Stimulated activated CD8-positive, alpha-beta memory T cell treated with anti-CD3 and anti-CD28 coated beads, Interleukin-2, amount 100 ng/mL, for 1 hour (primary cell): ENCODE measurements at places on chromosomes 11 and 22.

GRCh38 chr11:58963551-58964104 is 24.3 kb downstream of the GLYATL1 start:
- no peak for DNase-seq

DNA sequence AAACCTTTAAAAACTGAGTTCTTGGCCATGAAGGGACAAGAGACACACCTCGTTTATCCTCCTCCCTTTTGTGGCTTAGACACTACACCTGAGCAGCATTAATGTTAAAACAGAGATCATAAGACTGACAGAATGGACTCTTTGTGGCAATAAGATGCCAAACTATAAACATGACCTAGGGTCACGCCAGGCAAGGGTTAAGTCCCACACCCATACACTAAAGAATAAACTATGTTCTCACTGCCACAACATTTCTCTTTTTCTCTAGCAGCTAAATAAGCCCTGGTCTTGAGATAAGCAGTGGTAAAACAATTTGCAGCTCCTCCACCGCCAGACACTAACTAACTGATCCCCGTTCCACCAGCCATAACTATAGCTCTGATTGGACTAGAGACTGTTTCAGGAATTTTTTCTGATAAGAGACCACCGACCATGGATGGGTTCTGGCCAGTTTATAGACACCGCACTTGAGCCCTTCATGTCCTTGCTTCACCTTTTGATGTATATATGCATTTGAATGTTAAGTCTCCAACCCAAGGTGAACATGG is 4.9 kb upstream of the SLCO2B1 start:
- no peak for DNase-seq

GRCh38 chr11:16410479-16410878 is 54.1 kb upstream of the SOX6 start:
- no peak for DNase-seq

GRCh38 chr11:31030138-31030792 is 339.3 kb downstream of the DCDC1 start:
- no peak for DNase-seq

GRCh38 chr11:82038154-82038553 is 695.5 kb downstream of the FAM181B start:
- no peak for DNase-seq

- no peak for DNase-seq
Measured at GRCh38 chr11:125343718-125344131, 152.3 kb downstream of the FEZ1 start.

GRCh38 chr22:26545385-26545784 is 33.1 kb upstream of the TFIP11 start:
- no peak for DNase-seq

GRCh38 chr11:119511614-119512306 is 88.8 kb upstream of the THY1 start:
- no peak for DNase-seq

- no peak for DNase-seq
Measured at GRCh38 chr11:83836883-83837654, 550.9 kb upstream of the CCDC90B start.

DNA sequence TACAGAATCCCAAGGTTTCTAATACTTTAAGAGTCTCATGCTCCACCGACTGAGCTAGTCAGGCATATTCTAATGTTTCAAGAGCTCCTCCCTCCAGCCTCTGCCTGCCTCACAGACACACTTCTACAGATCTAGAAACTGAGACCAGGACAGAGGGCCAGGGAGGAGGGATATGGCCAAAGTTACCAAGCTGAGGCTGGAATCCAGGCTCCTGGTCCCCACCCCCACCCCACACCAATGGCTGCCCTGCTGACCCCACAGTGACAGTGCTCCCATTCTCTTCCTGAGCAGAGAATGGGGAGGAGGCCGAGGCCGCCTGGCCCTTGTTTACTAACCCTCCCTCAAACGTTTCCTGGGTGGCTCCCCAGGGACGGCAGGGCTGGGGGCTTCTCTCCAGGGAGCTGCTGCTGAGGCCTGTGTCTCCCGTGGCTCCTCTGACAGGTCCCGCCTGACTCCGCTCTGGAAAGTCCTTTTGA is 2.2 kb downstream of the PLEKHB1 start:
- DNase-seq: no peak

- no peak for DNase-seq
Measured at GRCh38 chr11:130774703-130775102, 141.6 kb downstream of the SNX19 start.

DNA sequence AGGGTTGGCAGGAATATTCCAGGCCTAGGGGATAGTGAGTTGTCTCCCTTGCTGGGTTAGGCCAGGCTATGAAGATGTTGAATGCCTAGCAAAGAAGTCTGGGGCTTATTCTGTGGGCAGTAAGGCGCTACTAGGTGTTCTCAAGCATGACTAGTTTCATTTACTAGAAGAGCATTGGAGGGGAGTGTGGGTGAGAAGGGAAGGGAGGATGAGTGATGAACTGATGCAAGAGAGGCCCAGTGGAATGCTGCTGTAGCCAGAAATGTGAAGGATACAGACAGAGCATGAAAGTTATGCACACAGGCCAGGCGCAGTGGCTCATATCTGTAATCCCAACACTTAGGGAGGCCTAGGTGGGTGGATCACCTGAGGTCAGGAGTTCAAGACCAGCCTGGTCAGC is 33.5 kb downstream of the POU2F3 start:
- DNase-seq: no peak

- no peak for DNase-seq
Measured at GRCh38 chr11:73951797-73952196, 971 bp downstream of the DNAJB13 start.

DNA sequence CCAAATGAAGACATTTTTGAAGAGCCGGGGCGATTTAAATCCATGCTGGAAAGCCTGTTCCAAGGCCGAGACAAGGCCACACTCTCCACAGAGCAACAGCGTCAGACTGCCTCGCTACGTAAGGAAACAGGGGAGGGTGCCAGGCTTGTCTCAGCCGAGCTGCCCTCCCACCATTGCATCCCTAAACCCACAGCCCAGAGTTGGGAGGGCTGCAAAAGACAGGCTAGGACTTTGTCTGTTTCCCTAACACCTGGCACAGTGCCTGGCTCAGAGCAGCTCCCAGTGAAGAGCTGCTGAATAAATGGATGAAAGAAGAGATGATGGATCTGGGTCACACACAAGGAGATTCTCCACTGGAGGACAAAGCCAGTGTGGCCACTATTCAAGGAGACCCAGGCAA is 51.3 kb upstream of the SCUBE2 start:
- no peak for DNase-seq

- DNase-seq: no peak
Measured at GRCh38 chr22:42656578-42656977, 7.4 kb upstream of the CYB5R3 start.

DNA sequence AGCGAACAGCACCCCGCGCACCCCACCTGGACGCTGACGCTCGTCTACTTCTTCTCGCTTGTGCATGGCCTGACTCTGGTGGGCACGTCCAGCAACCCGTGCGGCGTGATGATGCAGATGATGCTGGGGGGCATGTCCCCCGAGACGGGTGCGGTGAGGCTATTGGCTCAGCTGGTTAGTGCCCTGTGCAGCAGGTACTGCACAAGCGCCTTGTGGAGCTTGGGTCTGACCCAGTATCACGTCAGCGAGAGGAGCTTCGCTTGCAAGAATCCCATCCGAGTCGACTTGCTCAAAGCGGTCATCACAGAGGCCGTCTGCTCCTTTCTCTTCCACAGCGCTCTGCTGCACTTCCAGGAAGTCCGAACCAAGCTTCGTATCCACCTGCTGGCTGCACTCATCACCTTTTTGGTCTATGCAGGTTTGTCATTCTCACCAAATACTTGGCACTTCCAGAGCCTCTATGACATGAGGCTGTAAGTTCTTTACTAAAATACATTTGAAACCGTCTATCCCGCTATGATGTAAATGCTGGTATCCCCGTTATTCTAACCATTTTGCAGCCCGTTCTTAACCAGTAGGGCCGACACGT is 535 bp downstream of the AQP11 start:
- no peak for DNase-seq

DNA sequence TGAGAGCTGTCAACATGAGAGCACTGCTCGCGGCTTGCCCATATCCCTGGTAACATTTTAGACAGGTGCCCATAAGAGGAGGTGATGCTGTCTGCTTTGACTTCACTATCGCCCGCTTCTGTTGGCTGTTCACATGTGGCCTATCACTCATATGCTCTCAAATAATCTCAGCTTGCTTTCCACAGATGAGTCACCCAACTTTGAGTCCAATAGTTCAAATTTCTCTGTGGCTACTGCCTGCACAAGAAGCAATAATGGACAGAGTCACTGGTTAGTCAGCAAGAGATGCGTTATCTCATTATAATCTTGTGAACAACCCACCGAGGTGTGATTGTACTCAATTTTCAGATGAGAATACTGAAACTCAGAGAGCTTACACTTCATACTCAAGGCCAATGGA is 1714.1 kb downstream of the LRRC4C start:
- no peak for DNase-seq

GRCh38 chr11:10506008-10506370 is 35.0 kb downstream of the RNF141 start:
- DNase-seq: no peak

DNA sequence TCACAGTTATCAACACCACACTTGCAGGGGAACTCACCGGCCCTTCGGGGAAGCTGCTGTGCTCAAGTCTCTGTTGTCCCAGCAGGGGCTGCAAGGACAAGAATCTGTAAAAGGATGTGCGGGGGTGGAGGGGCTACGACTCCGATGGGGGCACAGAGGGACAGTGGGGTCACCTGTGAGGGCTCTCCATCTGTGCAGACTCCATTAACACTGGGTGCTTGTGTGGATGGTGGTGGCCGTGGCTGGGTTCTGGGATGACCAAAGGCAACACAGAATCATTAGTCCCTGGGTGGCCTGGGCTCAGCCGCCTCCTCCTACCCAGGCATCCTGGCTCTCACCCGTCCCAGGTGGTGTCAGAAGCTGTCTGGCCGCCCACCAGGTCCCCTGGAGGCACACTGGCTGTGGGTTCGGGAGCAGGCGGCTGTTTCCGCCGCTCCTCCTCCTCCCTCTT is 10.2 kb upstream of the RBM4B start:
- no peak for DNase-seq

- DNase-seq: no peak
Measured at GRCh38 chr11:33006010-33006409, 9.7 kb upstream of the DEPDC7 start.

DNA sequence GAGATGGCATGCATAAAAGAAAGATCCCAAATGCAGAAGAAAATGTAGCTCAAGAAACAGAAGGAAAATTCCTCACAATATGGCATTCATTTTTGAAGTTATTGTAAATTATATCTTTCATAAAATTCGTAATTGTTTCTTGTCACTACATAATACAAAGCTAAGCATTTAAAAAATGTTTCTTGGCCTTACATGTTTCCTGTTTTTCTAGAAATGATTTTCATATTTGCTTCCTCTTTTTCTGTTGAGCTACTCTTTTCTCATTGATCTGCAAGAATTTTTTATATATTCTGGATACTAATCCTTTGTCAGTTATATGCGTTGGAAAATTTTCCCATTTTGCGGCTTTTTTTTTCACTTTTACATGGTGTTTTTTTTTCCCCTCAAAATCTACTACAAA is 48.0 kb downstream of the ENTHD1 start:
- no peak for DNase-seq

GRCh38 chr11:82872377-82873150 is 27.7 kb downstream of the PRCP start:
- no peak for DNase-seq

- DNase-seq: no peak
Measured at GRCh38 chr11:58958500-58958899, 19.2 kb downstream of the GLYATL1 start.

GRCh38 chr11:20000351-20001134 is 159.7 kb downstream of the DBX1 start:
- no peak for DNase-seq

GRCh38 chr11:7449211-7449840 is 36.0 kb upstream of the OLFML1 start:
- no peak for DNase-seq

GRCh38 chr11:24198481-24198880 is 298.4 kb upstream of the LUZP2 start:
- no peak for DNase-seq

DNA sequence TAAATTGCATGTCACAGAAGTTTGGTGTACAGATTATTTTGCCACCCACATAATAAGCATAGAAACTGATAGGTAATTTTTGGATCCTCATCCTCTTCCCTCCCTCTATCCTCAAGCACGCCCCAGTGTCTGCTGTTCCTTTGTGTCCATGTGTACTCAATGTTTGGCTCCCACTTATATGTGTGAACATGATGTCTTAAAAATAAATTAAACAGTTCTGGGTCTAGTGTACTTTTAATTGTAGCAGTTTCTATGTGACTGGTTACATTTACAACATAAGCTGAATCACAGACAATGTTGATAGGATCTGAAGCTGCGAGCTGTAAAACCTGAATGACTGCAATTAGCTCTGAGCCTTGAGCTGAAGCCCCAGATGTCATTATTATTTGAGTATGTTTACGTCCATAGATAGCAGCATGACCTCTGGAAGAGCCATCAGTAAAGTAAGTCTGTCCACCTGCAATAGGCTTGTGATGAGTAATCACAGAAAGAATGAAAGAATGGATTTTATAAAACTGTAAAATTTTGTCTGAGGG is 29.7 kb downstream of the OR10A6 start:
- DNase-seq: no peak

DNA sequence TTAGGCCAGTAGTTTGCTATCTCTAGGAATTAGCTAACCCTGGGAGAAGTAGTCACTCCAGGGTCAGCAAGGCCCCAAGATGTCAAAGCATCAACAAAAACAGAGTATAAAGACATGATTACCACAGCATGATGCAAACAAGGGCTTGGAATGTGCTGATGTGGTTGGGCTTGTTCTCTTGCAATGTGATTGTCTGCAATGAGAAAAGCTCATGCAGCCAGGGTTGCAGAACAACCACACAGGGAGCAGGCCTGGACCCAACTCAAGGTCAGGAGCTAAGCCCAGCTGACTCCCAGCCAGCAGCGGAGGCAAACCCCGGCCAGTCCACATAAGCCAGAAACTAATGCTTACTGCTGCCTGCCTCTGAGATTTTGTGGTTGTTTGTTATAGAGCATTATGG is 132.4 kb upstream of the ZC3H12C start:
- DNase-seq: no peak

- DNase-seq: no peak
Measured at GRCh38 chr11:121659811-121660210, 207.0 kb upstream of the SORL1-AS1 start.

DNA sequence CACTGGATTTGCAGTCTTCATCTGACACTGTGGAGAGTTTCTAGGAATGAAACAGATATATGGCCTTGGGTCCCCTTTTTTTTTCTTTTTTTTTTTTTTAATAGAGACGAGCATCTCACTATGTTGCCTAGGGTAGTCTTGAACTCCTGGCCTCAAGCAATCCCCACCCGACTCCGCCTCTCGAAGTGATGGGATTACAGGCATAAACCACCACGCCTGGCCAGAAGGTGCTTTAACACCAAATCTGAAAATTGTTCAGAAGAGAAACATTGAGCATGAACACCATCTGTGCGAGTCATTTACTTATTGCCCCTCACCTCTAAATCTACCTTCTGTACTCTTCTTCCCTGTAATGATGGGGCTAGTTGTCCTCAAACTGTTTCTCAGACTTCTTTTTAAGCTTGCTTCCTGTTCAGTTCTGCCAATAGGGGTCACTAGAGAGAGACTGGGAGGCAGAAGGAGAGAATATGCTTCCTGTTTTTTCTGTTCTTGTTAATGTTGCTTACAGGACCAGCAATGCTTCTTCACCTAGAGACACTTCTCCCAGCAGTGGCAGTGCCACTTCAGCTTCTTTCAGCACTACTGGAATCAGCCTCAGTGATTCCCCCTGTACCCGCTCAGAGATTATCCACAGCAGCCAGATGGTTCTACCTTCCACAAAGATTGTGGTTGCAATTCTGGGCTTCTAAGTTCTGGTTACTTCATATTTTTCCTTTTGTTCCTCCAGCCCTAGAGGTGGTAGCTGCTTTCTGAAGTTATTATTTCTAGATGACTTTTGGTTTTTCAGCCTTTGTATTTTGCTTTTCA is 20.8 kb upstream of the ZBED5 start:
- DNase-seq: no peak
